Naive thymus-derived CD4-positive, alpha-beta T cell (primary cell): ENCODE measurements at places on chromosomes 7 and 10.
A peak's percentile ranks its signal among the peaks of the same experiment; 100 is the strongest.

DNA sequence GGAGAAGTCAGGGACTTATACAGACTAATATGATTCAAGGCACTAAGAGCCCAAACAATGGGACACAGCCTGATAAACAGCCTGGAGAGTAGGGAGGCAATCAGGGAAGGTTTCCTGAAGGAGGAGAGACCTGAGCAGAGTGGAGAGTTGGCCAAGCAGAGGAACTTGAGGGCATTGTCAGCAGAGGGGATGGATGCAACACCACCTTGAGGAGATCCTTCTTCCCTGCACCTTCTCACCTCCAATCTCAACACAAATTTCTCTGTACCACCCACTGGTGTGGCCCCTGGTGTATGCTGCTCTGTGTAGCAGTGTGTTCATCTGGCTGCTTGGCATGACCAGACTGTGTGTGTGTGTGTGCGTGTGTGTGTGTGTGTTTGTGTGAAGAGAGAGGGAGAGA is 146.2 kb downstream of the WDR11 start:
- no peak for DNase-seq

GRCh38 chr10:4062072-4062471 is 277.1 kb upstream of the KLF6 start:
- no peak for DNase-seq

DNA sequence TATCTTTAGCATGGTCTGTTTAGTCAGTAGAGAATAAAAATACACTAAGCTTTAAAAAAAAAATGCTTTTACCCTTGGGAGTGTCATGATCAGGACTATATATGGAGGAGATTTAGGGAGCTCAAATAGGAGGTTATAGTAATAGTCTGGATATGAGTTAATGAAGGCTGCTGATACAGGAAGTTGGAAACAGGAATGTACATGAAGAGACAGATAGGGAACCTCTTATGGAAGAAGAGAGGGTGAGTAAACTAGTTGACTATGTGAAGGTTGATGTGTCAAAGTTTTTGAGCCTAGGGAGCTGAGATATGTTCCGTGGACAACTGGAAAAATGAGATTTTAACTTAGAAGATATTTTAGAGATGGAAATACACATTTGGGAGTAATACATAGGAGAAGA is 472.0 kb upstream of the FZD8 start:
- no peak for DNase-seq

GRCh38 chr10:94430701-94431100 is 28.4 kb downstream of the TBC1D12 start:
- DNase-seq: no peak

DNA sequence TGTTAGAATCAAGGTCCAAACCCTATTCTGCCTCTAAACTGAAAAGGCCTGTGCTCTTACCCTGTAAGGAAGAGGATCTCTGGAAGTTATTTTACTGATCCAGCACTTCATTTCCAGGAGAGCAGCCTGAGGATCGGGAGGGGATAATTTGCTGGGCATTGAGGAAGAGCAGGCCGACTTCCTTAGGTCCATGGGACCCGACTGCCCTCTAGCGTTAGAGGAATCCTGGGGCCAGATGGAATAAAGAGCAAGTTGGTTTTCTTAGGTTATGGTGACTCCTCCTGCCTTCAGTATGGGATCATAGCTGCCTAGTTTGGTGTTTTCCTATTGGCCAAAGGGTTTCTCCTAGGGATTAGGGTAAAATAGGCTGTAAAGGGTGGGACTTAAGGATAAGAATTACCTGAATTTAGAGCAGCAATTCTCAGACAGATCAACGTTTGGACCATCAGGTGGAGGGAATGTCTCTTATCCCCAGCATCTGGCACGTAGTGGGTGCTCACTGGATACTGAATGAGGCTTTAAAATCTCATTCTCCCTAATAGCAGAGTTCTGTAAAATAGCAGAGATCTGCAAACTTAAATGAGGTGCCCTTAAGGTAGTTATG is 40.0 kb upstream of the SORBS1 start:
- peak; percentile 41 for DNase-seq

DNA sequence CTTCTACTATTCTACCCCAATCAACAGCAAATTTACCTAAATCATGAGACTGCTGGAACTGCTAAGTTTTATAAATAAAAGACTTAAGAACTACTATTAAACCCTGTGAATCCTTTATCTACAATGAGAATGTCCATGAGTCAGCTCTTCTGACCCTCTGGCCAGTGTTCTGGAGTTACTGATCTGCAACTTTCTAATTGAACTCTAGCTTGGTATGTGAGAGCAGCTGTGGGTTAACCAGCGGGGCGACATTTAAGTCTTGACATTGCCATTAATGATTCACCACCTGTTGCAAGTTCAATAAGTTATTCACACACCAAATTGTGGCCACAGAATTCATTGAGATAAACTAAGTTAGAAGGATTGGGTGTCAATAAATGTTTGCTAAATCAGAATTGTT is 359.8 kb downstream of the PCDH15 start:
- DNase-seq: no peak
